ENCODE measurements at places on chromosomes 12 and 14.
A peak's percentile ranks its signal among the peaks of the same experiment; 100 is the strongest.

- DNase-seq = no peak
Observed at GRCh38 chr12:75765170-75766059, 254.0 kb upstream of the KRR1 start.

GRCh38 chr14:22210906-22211305 is 378.1 kb downstream of the DAD1 start:
- DNase-seq = no peak

DNA sequence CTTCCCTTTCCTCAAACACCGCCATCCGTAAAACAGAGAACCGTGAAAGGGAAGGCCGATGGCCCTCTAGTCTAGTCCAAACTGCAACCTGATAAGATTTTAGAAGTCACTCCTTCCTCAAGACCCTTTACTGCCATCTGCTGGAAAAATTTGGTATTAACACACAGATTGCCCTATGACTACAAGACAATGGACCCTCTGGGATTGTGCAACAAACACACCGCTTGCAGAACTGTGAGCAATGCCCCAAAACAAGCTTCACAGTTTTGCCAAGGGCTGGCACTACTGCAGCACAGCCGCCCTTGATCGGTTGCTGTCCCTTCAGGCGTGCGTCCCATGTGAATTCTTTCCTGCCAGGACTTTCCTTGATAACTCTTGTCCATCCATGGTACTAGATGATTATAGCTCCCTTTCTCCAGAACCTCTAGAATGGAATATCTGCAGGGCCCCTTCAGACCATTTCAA is 23.1 kb downstream of the LLPH start:
- peak; percentile 74 for DNase-seq

DNA sequence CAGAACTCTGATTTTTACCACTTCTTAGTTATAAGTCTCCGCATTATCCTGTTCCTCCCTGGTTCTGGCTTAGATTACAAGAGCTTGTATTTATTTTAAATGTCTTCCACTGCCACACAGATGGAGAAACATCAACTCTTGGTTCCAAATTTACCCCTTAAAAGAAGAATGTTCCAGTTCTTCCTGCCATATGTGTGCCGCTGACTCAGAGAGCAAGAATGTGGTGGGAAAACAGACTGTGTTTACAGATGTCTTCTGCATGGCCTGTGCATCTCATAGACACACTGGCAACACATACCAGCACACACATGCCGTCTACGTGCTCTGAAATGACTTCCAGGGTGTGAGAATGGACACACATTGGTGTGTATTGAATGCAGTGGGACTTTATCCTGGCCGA is 383.0 kb downstream of the LRIG3 start:
- DNase-seq = no peak

GRCh38 chr14:22919601-22919921 is 612 bp upstream of the RBM23 start:
- no peak for DNase-seq

DNA sequence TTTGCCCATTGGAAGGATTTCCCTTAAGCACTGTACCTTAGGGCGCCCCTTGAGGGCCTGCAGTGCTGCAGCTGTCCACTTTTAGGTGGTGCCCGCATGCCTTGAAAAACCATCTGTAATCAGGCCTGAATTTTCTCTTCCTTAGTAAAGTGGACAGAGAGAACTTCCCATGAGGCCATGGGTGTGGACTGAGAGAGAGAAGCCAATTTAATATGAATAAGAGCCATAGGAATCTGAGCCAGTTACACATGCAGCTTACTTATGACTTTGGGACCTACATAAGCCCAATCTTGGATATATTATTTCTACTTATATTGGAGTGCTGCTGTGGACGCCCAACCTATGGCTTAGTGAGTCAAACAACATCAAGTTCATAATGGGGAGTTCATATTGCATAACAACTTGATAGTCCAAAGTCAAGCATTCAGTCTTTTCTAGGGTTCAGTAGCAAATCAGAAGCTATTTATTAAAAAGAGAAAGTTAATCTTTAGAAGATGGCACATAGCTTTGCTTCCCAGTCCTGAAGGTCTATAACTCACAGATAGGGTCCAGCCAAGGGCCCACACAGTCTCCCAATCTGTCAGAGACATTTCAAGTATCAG is 11.1 kb upstream of the ETV6 start:
- DNase-seq = no peak
